Fibroblast of gingiva (primary cell): ENCODE measurements at places on chromosomes 5 and 9.

GRCh38 chr9:136249877-136250559, 4.4 kb upstream of the QSOX2 start:
- no peak for DNase-seq

DNA sequence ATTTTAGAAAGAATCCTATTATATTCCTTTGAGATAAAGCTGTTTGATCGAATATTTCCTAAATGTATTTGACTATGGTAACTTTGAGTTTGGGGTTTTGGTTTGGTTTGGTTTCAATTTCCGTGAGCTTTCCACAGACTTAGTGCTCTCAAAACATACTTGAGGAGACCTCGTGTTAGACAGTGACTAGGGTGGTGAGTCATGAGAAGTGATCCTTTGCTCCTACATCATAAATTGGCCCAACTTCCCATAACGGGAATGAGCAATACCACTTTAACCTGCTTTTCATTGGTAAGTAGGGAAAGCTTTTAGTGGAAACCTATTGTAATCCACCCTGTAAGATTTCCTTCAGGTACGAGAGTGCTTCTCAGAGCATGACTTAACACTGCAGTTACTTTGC, 3.8 kb upstream of the RASEF start:
- peak; percentile 76 for DNase-seq

GRCh38 chr5:15286650-15287049, 213.3 kb upstream of the FBXL7 start:
- no peak for DNase-seq

- no peak for DNase-seq
Observed at GRCh38 chr9:3516667-3517330, 9.0 kb downstream of the RFX3 start.

- DNase-seq = no peak
Observed at GRCh38 chr9:81776390-81776789, 87.0 kb upstream of the TLE1 start.

- DNase-seq = no peak
Observed at GRCh38 chr5:163988566-163988965, 483.1 kb downstream of the MAT2B start.
